ENCODE measurements at places on chromosomes 4 and X. TPM values are rescaled to one million over a fixed set of nuclear protein-coding genes. Genes with fewer than 3 reads are reported as not detected.

DNA sequence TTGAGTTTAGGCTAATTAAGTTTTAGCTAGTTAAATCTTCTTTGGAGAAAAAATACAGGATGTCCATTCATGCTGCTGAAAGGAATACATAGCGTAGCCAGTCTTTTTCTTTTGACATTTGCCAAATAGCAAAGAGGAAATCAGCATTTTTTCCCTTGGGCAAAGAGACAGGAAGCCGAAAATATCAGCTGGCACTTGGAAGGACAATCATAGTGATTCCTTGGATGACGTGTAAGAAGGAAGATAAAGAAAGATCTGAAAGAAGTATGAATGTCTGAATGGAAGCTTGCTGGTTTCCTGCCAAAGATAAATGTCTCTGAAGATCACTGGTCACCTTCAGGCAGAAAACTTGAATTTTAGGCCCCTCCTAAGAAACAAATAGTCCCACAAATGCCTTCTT is 44.2 kb downstream of the SLITRK2 start:
- no peak for DNase-seq

F8 gene
- 63.0 TPM for total RNA-seq

TENM3 gene
- total RNA-seq: 38.2 TPM

PF4V1 gene
- total RNA-seq: not detected

GAGE1 gene
- not detected for total RNA-seq

NELFA gene
- 27.2 TPM for total RNA-seq

CCKAR gene
- not detected for total RNA-seq

RAB9B gene
- 3.8 TPM for total RNA-seq

GRCh38 chrX:117969328-117969727 is 147.3 kb downstream of the KLHL13 start:
- DNase-seq: no peak

GRCh38 chrX:10064736-10065135 is 92.0 kb upstream of the CLCN4 start:
- no peak for DNase-seq

DACH2 gene
- total RNA-seq: 0.27 TPM

DNA sequence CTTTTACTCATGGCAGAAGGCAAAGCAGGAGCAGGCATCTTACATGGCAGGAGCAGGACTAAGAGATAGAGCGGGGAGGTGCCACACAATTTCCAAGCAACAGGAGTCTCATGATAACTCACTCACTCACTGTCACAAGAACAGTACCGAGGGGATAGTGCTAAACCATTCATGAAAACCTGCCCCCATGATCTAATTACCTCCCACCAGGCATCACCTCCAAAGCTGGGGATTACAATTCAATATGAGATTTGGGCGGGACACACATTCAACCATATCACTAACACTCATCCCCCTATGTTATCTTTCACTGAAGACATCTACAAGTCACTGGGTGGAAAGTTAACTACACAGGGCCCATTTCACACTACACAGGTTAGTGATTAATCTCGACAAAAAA is 25.4 kb upstream of the GLRB start:
- no peak for DNase-seq

DNA sequence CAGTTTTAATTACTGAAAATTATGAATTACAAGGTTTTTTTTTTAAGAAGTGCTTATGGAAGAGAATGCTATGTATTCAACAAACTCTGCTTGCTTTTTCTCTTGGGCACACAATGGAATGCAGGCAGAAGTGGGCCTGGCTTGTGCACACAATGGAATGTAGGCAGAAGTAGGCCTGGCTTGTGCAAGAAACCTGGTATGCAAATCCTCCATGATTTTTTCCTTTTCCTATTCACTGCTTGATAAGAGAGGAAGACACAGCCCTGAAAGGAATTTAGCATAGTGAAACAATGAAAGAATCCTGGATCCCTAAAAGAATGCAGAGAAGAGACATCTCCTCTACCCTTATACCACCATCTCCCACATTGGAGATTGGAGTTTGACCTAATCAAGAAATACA is 138.4 kb downstream of the COL25A1 start:
- no peak for DNase-seq

SYNPO2 gene
- total RNA-seq: 113 TPM

GRCh38 chrX:9749146-9749692 is 16.4 kb downstream of the GPR143 start:
- no peak for DNase-seq

- DNase-seq: no peak
Observed at GRCh38 chrX:13177921-13178566, 133.6 kb upstream of the FAM9C start.

- DNase-seq: no peak
Observed at GRCh38 chr4:15888515-15888914, 50.0 kb downstream of the FGFBP1 start.

EDA gene
- total RNA-seq: 9.2 TPM

GRCh38 chr4:38387819-38388218 is 276.2 kb upstream of the KLF3 start:
- no peak for DNase-seq

CBR4 gene
- 24.8 TPM for total RNA-seq

CT45A1 gene
- not detected for total RNA-seq

- DNase-seq: no peak
Observed at GRCh38 chr4:26433556-26433955, 56.7 kb downstream of the CCKAR start.

DNA sequence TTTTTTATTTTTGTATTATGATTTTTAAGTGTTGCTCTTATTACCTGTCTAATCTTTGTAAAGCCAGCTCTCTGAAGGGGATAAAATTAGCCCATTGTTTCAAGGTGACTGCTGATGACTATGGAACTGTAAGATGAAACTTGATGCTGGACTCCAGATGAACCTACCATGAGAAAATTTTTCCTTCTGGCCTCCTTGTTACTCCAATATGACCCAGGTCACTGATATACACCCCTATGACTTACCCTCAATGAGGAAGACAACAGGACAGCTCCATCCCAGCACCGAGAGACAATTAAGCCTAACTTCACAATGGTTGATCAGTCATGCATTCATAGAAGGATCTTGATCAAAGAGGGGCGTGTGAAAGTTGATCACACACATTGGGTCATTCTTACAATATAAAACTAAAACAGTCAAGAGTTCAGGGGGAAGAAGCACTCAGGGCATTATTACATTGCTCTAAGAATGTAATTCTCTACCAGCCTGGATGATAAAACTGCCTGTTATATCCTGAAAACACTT is 230.8 kb upstream of the AGTR2 start:
- DNase-seq: no peak

DNA sequence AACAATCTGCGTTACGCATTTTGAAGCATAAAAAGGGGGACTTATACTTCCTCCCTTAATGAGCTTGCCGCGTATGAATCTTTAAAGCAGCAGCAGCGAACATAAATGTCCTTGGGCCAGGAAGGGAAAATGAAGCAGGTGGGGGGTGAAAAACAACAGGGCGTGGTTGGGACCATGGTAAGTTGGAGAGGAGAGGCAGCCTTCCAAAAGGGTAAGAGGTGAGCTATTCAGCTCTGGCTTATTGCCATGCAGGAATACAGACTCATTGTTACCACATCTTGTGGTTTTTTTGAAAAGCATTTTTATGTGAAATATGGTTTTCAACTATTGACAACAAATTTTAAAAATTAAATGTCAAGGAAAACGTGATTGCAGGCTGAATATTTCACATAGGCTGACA is 710.7 kb upstream of the FAM241A start:
- no peak for DNase-seq

TEX13D gene
- not detected for total RNA-seq

DNA sequence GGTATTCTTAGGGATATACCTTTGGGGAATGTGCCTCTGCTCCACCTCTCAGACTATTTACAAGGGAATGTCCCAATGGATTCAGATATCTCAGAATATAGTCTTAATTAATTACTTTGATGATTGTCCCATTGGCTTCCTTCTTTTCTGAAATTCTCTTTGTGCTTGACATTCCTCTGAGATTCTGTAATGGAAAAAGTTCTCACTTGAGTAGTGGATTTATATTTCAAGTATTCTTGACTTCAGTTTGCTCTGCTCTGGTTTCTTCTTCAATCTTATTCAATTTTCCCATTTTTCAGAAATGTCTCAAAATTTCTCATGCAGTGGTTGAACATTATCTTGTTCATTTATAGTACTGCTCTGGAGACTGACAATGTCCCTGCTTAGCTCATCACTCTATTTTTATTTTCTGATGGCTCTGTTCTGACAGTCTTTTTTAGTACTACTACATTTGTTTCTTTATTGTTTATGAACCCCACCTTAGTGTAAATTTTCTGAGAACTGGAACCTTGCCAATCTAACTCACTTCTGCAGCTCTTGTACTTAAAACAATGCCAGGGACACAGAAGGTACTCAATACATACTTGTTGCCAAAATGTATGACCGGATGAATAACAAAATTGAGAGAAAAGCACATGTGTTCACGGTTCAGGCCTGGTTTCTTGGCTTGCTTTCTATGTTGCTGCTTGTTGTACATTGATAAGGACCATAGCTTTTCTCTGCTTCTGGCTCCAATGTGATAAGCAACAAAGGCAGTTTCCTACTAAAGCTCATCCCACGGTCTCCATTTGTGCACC is 471.7 kb downstream of the GASK1B start:
- DNase-seq: no peak

DNA sequence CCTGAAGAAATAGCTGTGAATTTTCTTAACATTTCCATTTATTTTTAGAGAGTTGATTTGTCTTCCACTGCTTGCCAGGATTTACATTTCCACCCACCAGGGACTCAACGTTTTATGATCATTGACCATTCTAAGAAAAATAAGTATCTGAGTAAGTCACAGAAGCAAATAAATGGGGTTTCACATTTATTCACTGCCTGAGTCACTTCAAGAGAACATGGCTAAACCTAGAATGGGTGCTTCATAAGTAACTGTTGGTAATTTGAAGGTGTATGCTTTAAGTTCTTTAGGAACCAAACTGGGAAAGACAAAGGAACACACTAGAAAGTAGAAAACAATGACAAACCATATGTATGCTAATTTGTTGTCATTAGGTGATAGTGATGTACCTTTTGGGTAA is 43.2 kb upstream of the GRIA3 start:
- no peak for DNase-seq

DNA sequence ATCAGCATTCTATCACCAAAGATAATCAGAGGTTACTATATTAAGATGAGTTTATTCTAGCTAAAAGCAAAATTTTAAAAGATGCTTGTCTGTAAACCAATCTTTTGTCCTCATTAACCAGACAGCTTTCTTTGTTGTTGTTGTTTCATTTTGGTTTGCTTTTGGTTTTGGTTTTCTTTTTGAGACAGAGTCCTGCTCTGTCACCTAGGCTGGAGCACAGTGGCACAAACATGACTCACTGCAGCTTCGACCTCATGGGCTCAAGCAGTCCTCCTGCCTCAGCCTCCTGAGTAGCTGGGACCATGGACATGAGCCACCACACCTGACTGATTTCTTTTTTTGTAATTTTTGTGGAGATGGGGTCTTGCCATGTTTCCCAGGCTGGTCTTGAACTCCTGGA is 102.9 kb downstream of the COX18 start:
- no peak for DNase-seq

DNA sequence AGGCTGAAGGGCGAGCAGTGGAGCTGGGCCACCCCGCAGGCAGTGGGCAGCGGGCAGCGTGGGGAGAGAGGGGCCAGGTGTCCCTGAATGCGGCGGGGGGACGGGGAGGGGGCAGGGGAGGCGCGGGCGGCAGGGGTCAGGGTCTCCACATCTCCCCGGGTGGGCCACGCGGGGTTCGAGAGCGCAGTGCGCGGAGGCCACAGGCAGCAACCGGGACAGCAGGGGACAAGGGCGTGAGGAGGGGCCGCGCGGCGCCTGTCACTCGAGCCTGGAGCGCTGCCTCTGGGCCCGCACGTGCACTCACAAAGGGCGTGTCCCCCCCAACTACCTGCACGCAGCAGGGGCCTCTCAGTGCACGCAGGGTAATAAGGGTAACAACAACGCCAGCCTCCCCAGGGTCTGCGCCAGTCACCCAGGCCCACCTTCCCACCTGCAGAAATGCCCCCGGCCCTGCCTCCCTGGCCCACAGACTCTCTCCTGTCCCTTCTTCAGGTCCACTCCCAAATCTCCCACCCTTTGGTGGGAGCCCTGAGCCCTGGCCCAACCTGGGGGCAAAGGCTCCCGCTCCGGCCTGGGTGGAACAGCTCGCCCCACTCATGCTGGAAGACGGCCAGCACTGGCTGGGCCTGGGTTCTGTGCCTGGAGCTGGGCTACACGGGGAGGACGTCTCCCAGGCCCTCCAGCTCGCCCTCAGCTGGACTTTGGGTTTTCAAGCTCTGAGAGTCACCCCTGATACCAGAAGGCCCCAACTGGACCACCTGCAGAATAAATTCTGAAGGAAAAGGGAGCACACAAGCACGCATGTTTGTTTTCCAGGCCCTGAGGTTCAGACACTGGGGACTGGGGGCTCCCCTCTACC is 53.2 kb downstream of the ZFYVE28 start:
- no peak for DNase-seq

GRCh38 chr4:118167306-118167705 is 133.0 kb downstream of the NDST3 start:
- DNase-seq: no peak

- no peak for DNase-seq
Observed at GRCh38 chr4:121307445-121308327, 73.1 kb downstream of the QRFPR start.

DNA sequence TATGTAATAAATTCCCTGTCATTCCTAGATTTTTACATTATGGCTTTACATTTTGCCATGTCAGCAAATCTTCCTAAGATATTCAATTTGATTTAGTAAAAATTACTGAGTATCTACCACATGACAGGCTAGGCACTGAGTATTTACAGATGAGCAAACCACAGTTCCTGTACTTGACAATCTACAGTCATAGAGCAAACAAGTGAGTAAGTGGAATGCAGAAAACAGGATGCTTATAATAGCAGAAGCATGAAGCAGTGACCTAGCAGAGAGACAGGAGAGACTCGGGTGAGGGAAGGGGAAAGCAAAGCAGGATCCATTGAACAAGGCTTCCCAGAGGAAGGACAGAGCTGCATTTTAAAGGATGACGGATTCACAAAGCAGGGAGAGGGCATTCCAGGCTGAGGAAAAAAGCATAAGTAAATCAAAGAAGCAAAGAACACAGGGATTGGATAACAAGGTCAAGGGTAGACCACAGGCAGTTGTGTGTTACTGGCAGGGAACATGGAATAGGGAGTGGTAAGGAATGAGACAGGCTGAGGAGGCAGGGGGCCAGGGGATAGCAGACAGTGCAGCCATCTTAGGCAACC is 124.7 kb upstream of the C1QTNF7 start:
- DNase-seq: no peak

GRCh38 chr4:82784681-82785610 is 13.7 kb downstream of the SCD5 start:
- DNase-seq: no peak

- no peak for DNase-seq
Observed at GRCh38 chr4:156505341-156505955, 466.2 kb downstream of the PDGFC start.

NRK gene
- total RNA-seq: 1.4 TPM

- no peak for DNase-seq
Observed at GRCh38 chr4:26916195-26916594, 55.6 kb downstream of the STIM2 start.

- DNase-seq: no peak
Observed at GRCh38 chr4:56134266-56134665, 185.5 kb downstream of the CEP135 start.

Measured in sciatic nerve (tissue), 2 donors.